Fibroblast of lung (primary cell): ENCODE measurements at places on chromosomes 6 and 20. TPM values are rescaled to one million over a fixed set of nuclear protein-coding genes. Genes with fewer than 3 reads are reported as not detected.

Gene RNF182
- 2.5 and 2.6 TPM in 2 replicates for total RNA-seq

Gene COL21A1
- total RNA-seq, result 2.3 and 6.9 TPM in 2 replicates

Gene TMC2
- under 0.01 TPM in 2 replicates for total RNA-seq

Gene ETV7
- total RNA-seq, result 1.0 and 1.5 TPM in 2 replicates

Gene SLC17A5
- 21.6 and 39.3 TPM in 2 replicates for total RNA-seq

Gene DDX43
- 2.0 and 3.1 TPM in 2 replicates for total RNA-seq

Gene EFCAB8
- total RNA-seq, result under 0.01 and 0.26 TPM in 2 replicates

Gene UBE2C
- total RNA-seq, result 1.0 and 12.9 TPM in 2 replicates

Gene RCAN2
- 5.6 and 11.7 TPM in 2 replicates for total RNA-seq

Gene CPXM1
- 0.50 and 10.3 TPM in 2 replicates for total RNA-seq

Gene MATN4
- under 0.01 TPM in 2 replicates for total RNA-seq
